CMK (cell line): ENCODE measurements at places on chromosomes 11 and 22.

DNA sequence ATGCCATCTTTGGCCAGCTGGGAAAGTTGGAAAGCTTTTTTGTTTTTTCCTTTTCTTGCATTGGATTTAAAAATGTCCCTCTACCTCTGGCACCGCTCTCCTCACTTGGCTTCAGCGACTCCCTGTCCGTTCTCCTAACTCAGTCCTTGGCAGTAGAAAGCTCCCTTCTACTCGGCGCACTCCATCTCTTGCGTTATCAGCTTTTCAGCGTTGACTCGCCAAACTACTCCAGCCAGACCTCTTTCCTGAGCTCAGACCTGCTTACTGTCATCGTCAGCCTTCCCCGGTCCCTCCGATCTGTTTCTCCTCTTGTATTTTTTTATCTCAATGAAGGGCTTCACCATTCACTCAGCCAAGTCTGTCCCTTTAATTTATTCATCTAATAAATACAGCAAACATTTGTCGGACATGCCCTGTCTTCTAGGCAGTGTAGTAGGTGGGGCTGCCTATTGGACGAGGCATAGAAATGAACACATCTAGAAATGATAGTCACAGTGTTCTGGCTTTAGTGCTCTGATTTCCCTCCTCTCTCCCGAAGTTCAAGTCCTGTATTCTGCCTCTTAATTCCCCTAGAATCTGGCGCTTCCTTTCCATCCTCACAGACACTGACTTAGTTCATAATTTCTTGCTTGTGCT is 839 bp downstream of the CEP164 start:
- DNase-seq: no peak

GRCh38 chr11:2428322-2428795 is 16.0 kb downstream of the TRPM5 start:
- no peak for DNase-seq

DNA sequence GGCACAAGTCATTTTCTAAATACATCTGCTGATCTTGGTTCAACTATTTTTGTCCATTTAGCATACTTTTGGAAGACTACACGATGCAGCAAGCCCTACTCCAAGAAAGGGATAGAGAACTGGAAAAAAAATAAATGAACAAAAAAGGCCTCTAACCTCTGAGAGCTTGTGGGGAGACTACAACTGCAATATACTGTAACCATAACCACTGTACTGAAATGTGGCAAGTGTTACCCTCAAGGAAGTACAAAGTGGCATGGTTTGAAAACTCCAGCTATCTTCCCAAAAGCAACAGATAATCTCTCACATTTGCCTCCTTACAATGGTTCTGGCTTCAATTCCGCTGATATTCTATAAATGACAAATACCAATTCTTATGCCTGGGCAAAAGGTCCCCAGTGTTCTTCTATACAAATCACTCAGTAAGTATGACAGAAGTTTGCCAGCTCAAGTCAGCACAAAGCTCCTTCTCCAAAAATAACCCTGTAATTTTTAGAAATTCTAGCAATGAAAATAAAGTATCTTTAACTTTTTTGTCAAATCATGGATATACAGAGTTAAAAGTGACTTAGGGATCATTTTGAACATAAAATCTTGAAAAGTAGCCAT is 22.9 kb downstream of the AMBRA1 start:
- DNase-seq: no peak

DNA sequence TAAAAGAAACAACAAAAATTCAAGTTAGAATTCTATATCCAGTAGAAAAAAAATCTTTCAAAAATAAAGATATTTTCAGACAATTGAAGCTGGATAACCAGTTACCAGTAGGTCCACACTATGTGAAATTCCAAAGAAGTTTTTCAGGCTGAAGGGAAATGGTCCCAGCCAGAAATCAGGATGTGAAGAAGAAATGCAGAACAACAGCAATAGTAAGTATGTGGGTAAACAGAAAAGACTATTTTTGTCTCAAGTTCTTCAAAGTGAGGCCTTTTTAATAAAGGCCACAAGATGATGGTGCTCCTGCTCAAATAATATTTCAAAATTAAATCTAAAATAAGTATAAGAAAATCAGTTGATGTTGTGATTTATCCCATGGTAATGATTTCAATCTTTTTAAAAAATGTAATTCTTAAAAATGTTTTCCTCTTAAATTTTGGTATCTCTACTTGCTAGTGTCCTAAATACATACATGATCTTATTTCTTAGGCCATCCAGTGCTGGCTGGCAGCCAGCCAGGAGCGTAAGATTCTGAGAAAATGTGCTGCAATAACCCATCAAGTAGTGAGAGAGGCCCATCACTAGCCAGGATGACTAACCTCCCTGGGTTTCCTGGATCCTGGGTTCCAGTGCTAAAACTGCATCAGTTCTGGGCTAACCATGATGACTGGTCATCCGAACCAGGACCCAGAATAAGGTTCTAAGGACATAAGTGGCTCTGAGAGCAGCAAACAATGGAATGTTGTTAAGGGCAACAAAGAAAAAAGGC is 15.6 kb upstream of the UCP3 start:
- DNase-seq: no peak

GRCh38 chr22:24416095-24416494 is 11.3 kb upstream of the ADORA2A start:
- no peak for DNase-seq

- no peak for DNase-seq
These were observed 257.1 kb upstream of the CADM1 start for GRCh38 chr11:115761348-115761747.

- DNase-seq: no peak
These were observed 60.4 kb upstream of the CD5 start for GRCh38 chr11:61041755-61042518.

- DNase-seq: peak; percentile 61
These were observed 51.6 kb downstream of the LGR4 start for GRCh38 chr11:27420722-27421572.

GRCh38 chr11:124837491-124837856 is 27.8 kb upstream of the ROBO3 start:
- peak; percentile 55 for DNase-seq

DNA sequence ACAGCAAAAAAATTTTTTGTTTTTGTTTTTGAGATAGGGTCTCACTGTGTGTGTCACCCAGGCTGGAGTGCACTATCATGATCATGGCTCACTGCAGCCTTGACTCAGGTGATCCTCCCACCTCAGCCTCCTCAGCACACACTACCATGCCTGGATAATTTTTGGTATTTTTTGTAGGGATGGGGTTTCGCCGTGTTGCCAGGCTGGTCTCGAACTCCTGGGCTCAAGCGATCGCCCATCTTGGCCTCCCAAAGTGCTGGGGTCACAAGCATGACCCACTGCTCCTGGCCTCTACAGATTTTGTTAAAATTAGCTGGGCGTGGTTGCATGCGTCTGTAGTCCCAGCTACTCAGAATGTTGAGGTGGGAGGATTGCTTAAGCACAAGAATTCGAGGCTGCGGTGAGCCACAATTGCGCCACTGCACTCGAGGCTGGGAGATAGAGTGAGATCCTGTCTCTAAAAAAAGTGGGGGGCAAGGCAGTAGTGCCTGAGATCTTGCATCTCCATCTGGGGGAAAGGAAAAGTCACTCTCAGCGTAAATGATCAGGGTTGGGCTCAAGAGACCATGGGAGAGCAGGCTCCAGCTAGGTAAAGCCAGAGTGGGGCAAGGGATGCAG is 10.6 kb upstream of the DGKZ start:
- DNase-seq: peak; percentile 85

GRCh38 chr22:33389936-33390335 is 331.8 kb upstream of the SYN3 start:
- no peak for DNase-seq

- DNase-seq: no peak
These were observed 72.0 kb upstream of the MPEG1 start for GRCh38 chr11:59284773-59285129.

DNA sequence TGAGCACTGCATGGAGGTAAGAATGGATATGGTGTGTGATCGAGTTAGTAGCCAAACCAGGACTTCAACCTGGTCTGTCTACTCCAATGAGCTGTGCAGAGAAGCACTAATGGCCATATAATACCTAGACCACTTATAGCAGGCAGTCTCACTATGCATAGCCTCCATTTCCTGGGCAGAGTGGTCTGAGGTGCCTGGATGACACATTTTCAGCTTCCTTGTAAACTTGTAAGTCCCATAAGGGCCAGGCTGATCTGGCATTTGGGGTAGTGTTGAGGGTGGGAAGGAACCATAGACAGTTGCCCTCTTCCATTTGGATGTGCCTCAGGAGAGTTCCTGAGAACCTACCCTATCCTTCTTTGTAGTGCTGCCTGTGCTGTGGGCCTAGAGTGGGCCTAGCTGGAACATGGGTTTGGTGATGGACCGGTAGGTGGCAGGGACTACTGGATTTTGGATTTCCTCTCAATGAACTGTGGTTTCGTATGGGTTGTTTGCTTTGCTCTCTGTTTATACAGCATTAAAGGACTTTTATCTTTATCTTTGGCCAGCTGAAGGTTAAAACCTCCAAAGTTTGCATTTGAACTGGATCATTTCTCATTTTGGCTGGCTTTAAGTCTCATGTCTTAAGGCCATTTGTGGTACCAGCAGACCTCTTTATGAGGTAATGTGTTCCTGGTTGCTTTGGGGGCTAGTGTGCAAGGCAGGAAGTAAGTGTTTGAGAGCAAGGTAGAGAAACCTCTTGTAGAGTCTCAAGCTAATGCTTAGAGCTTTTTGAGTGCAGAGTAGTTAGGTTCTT is 86.9 kb downstream of the STIM1 start:
- DNase-seq: no peak

DNA sequence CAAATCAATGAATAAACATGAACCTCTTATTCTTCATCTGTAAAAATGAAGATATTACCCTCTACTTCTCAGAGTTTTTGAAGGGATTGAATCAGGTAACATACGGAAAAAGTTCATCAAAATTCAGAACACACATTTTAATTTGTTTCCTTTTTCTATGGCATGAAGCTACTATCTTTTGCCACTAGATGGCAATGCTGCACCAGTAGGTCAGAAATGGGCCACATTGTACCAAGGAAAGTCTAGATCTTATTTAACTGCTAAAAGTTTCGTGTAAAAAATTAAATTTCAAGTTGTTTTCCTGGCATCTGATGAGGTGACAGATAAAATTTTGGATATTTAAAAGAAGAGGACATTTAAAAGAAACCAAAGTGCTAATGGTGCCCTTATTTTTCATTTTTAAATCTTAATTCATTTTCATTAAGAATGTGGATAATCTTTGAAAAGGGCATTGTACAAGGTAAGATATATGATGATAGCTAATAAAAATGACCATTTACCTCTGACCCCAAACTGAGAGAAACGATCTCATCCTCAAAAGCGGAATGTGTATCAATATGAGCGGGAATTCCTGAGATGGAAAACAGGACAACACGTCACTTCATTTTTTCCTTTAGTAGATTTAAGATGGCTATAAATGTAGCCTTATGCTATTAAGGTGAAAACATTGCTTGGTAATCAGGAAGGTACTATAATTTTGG is 16.1 kb downstream of the ALKBH8 start:
- DNase-seq: no peak

DNA sequence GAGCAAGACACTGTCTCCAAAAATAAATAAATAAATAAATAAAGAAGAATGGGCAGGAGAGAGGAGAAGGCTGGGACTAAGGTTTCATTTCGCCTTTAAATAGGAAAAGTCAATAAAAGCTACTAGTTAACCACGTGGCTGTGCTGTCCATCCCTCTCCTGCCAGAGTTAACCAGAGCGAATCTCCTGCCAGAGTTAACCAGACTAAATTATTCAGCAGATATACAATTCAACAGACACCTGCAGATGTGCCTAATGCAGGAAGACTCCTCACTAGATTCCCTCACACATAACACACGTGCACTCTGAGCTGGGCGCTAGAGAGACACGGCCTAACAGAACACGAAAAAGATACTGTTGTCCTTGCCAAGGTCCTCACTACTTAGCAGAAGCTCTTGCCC is 156.1 kb downstream of the IGLL1 start:
- no peak for DNase-seq

- DNase-seq: no peak
These were observed 87.9 kb upstream of the CLPB start for GRCh38 chr11:72522186-72522585.

GRCh38 chr11:65438257-65439151 is 15.9 kb downstream of the NEAT1 start:
- DNase-seq: no peak

DNA sequence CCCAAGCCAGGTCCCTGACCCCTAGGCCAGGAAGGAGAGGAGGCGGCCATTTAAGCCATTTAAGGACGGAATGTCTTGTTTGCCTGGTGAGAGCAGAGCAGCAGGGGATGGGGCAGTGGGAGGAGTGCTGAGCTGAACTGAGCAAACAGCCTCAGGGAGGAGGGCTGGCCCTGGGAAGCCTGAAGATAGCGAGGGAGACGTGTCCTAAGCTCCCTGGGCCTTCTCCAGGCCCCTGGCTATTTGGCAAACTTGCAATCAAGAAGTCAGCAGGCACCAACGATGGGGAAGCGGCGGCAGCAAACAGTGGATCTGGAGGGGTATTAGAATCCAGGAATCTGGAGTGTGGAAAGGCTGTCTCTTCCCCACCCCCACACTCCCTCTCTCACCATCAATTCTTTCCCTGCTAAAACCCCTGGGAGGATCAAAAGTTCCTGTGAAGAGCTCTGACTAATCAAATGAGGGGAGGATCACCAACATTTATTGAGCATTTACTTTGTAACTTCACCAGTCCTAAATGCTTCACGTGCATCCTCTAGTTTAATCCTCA is 8.8 kb downstream of the BCL9L start:
- DNase-seq: no peak

- no peak for DNase-seq
These were observed 322.8 kb upstream of the SYN3 start for GRCh38 chr22:33380789-33381530.

DNA sequence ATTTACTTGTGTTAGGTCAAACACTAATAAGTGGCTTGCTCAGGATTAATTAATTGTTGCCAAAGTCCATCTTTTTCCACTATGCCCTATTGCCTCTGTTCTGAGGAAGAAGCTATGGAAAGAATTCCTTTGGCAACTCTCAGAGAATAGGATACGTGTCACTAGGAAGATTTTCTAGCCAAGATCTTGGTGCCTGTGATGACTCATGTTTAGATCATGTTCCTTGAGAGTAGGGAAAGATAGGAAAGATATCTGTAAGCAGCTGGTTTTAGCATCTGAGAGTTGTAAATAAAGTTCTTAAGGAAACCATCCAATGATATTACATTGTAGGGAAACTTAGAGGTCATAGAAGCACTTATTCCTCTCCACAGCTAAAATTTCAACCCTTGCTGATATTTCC is 15.7 kb downstream of the SLN start:
- DNase-seq: no peak

- DNase-seq: no peak
These were observed 1.3 kb downstream of the PPP1R14B start for GRCh38 chr11:64245401-64245796.

GRCh38 chr22:37806409-37807333 is 1.1 kb upstream of the GCAT start:
- DNase-seq: no peak

GRCh38 chr11:6962673-6963072 is 36.4 kb downstream of the ZNF215 start:
- no peak for DNase-seq
